ENCODE measurements at places on chromosomes 6 and 20.

- DNase-seq, result peak; percentile 65
- H3K27ac ChIP-seq, result no peak overlapping the region
- H3K4me3 ChIP-seq, result no peak overlapping the region
- peaks cover 8% of the 10 kb centered on the region for H3K4me1 ChIP-seq
- no peaks in the 10 kb centered on the region for H3K27me3 ChIP-seq
- H3K36me3 ChIP-seq, result no peaks in the 10 kb centered on the region
Observed at GRCh38 chr20:20452254-20452676, 84.4 kb downstream of the INSM1 start.

DNA sequence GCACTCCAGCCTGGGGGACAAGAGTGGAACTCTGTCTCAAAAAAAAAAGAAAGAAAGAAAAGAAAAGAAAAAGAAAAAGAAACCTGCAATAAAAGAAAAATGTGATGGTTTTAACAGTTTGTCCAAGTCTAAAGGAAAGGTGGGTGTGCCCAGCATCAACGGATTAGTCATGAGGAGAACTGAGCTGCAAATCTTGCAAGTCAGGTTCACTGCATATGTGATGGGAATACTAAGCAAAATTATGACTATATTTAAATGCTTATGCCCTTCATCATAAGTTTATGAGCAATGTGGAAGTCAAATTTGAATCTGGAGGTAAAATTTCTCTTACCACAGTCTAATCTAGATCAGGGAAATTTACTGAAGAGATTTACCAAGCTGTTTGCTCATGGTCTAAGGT is 13.1 kb upstream of the CDK19 start:
- no peak for DNase-seq
- H3K36me3 ChIP-seq, result no peaks in the 10 kb centered on the region
- no peaks in the 10 kb centered on the region for H3K27me3 ChIP-seq
- H3K4me1 ChIP-seq, result peaks cover 2% of the 10 kb centered on the region
- no peak overlapping the region for H3K27ac ChIP-seq

- H3K4me3 ChIP-seq, result no peak overlapping the region
- H3K36me3 ChIP-seq, result no peaks in the 10 kb centered on the region
- no peak for DNase-seq
Observed at GRCh38 chr6:146908786-146909185, 295.4 kb upstream of the STXBP5 start.

DNA sequence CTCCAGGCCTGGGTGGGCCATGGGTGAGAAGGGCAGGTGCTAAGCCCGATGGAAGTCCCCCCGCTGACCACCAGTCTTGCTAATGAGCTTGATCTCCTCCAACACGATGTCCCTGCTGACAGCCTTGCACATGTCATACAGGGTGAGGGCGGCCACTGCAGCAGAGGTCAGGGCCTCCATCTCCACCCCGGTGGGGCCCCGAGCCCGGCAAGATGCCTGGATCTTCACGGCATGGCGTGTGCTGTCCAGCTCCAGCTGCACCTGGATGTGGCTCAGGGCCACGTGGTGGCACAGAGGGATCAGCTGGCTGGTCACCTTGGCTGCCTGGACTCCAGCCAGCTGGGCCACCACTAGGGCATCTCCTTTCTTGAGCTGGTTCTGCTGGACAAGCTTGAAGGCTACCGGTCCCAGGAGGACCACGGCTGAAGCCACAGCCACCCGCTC is 27.9 kb downstream of the MOCS1 start:
- H3K4me3 ChIP-seq, result no peak overlapping the region
- H3K27me3 ChIP-seq, result no peaks in the 10 kb centered on the region
- H3K27ac ChIP-seq, result no peak overlapping the region
- peaks cover 19% of the 10 kb centered on the region for H3K36me3 ChIP-seq

GRCh38 chr6:118768904-118769325 is 117.5 kb upstream of the CEP85L start:
- peak; percentile 42 for DNase-seq
- H3K4me1 ChIP-seq, result no peaks in the 10 kb centered on the region
- no peaks in the 10 kb centered on the region for H3K27me3 ChIP-seq
- H3K4me3 ChIP-seq, result no peak overlapping the region
- H3K36me3 ChIP-seq, result no peaks in the 10 kb centered on the region
- H3K27ac ChIP-seq, result no peak overlapping the region

GRCh38 chr6:33080127-33081089 is 4.6 kb downstream of the HLA-DPB1 start:
- H3K27ac ChIP-seq, result peak overlapping the region; percentile 82
- peak; percentile 86 for DNase-seq
- peak overlapping the region; percentile 32 for H3K4me3 ChIP-seq
- no peaks in the 10 kb centered on the region for H3K36me3 ChIP-seq
- no peaks in the 10 kb centered on the region for H3K4me1 ChIP-seq

DNA sequence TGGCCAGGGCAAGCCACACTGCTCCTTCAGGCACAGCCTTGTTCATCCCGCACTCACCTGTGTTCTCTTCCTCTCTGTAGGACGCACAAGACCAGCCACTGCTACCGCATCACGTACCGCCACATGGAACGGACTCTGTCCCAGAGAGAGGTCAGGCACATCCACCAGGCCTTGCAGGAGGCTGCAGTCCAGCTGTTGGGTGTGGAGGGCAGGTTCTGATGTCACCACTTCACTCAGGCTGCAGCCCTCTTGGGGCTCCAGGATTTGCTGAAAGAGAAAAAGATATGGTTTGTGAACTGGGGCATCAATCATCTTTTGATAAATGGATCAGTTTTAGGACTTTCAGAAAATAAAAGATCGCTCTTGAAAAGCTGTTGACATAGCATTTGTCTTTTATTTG is 235.5 kb downstream of the NRN1 start:
- no peaks in the 10 kb centered on the region for H3K4me1 ChIP-seq
- peaks cover 5% of the 10 kb centered on the region for H3K36me3 ChIP-seq
- H3K27ac ChIP-seq, result no peak overlapping the region

DNA sequence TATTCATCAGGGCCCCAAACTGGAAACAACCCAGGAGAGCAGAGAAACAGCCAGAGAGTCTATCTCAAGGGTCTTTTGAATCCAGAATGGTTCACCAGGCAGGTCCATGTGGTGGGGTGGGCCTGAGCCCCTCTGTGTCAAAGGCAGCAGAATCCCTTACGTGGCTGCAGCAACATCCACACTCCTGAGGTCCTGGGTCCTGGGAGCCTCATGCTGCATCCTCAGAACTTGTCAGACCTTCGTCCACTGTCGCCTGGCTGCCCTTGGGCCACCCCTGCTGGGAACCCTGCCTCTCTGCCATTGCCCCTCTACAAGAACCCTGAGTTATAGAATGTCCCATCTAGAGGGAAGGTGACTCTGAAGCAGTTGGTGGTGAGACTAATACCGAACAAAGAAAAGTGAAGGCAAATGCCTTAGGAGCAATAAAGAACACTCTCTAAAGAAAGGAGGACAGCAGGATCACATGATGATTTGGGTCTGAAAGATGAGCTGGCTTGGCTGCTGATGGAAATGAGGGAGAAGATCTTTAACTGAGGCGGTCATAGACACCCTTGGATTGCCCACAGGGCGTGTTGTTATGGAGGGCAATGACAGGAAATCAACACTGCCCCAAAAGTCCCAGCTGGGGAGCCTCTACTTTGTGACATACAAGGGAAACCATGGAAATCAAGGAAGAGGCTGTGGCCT is 161.2 kb downstream of the SYNDIG1 start:
- no peaks in the 10 kb centered on the region for H3K4me1 ChIP-seq
- no peak overlapping the region for H3K27ac ChIP-seq
- no peak for DNase-seq
- H3K4me3 ChIP-seq, result no peak overlapping the region
- no peaks in the 10 kb centered on the region for H3K27me3 ChIP-seq

GRCh38 chr6:110674096-110674495 is 141.2 kb downstream of the CDK19 start:
- DNase-seq, result no peak
- no peaks in the 10 kb centered on the region for H3K27me3 ChIP-seq
- no peaks in the 10 kb centered on the region for H3K4me1 ChIP-seq
- H3K36me3 ChIP-seq, result no peaks in the 10 kb centered on the region
- H3K4me3 ChIP-seq, result no peak overlapping the region

- DNase-seq, result no peak
- no peaks in the 10 kb centered on the region for H3K27me3 ChIP-seq
- no peaks in the 10 kb centered on the region for H3K36me3 ChIP-seq
- H3K4me1 ChIP-seq, result peaks cover 8% of the 10 kb centered on the region
Observed at GRCh38 chr6:219019-219570, 73.2 kb upstream of the DUSP22 start.

GRCh38 chr6:25173951-25174474 is 105.2 kb upstream of the CARMIL1 start:
- no peaks in the 10 kb centered on the region for H3K36me3 ChIP-seq
- H3K4me1 ChIP-seq, result peaks cover 3% of the 10 kb centered on the region
- DNase-seq, result peak; percentile 35
- peak overlapping the region; percentile 26 for H3K27ac ChIP-seq

GRCh38 chr6:131946404-131946991 is 4.7 kb downstream of the CCN2 start:
- H3K27ac ChIP-seq, result no peak overlapping the region
- peaks cover 20% of the 10 kb centered on the region for H3K4me1 ChIP-seq
- DNase-seq, result no peak
- H3K36me3 ChIP-seq, result no peaks in the 10 kb centered on the region
- H3K4me3 ChIP-seq, result no peak overlapping the region

GRCh38 chr6:147382945-147383554 is 125.4 kb upstream of the SAMD5 start:
- no peak overlapping the region for H3K27ac ChIP-seq
- H3K36me3 ChIP-seq, result peaks cover 15% of the 10 kb centered on the region
- H3K4me3 ChIP-seq, result no peak overlapping the region

DNA sequence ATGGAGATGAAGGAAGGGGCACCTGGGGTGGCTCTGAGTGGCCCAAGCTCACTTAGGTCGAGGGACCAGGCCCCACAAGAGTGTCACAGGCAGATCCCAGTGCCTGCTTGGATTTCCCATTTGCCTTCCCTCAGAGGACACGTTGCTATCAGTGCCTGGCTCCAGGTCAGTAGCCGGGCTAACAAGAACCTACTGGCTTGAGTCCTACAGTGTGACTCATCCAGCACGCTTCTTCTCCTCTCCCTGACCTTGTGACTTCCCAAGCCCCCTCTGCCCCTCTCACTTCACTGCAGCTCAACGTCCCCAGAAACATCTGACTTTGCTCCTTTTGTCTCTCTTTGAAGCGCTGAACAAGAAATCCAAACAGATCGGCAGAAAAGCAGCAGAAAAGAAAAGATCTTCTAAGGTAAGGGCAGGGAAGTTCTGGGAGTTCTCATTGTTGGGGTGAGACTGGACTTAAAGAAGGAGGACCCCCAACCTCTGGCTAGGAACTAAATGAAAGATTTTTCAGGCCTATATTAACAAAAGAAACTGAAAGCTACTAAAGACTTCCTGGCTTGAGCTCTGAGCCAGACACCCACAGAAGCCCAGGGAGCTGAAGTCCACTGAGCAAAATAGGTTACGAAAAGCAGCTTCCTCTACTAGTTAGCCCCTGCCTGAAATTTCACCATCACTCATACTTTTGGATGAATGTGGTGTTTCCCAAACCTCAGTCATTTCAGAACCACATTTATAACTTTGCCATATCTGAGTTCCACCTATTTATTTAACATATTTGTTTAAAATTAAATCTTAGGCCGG is 21.5 kb downstream of the ASIP start:
- H3K4me3 ChIP-seq, result no peak overlapping the region
- H3K27me3 ChIP-seq, result no peaks in the 10 kb centered on the region
- peak overlapping the region; percentile 63 for H3K27ac ChIP-seq

DNA sequence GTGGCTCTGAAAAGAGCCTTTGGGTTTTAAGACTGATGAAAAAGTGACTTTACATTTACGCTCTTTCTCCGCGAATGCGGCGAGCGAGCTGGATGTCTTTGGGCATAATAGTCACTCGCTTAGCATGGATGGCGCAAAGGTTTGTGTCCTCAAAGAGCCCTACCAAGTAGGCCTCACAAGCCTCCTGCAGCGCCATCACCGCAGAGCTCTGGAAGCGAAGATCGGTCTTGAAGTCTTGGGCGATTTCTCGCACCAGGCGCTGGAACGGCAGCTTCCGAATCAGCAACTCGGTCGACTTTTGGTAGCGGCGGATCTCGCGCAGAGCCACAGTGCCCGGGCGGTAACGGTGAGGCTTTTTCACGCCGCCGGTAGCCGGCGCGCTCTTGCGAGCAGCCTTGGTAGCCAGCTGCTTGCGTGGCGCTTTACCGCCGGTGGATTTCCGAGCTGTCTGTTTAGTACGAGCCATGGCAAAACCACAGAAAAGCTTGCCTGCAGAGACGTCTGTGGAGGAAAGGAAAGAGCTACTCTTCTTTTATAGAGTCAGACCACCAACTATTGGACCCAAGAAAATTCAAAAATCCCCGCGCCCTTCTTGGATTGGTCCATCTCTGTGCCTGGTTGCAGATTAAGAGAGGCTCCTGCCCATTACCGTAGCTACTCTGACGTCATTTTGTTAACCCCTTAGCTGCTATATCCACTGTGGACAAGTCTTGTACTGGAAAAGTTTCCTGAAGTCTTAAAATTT is 55.5 kb upstream of the HFE start:
- no peaks in the 10 kb centered on the region for H3K27me3 ChIP-seq
- H3K36me3 ChIP-seq, result no peaks in the 10 kb centered on the region
- peaks cover 10% of the 10 kb centered on the region for H3K4me1 ChIP-seq
- peak overlapping the region; percentile 36 for H3K4me3 ChIP-seq

DNA sequence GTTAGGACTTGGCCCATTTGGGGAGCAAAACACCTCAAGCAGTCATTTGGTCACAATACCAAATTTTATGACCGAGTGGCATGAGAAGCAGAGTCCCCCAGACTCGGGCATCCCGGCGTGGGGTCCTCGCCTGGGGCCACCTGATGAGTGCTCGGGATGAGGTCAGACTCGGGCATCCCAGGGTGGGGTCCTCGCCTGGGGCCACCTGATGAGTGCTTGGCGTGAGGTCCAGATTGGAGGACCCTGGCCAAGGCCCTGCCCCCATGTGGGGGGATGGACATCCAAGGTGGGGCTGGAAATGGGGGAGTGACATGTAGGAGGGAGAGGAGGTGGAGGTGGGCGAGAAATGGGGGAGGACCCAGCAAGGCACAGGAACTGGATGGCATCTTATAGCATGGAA is 56.1 kb upstream of the CST7 start:
- no peaks in the 10 kb centered on the region for H3K27me3 ChIP-seq
- no peaks in the 10 kb centered on the region for H3K36me3 ChIP-seq
- H3K27ac ChIP-seq, result no peak overlapping the region
- no peaks in the 10 kb centered on the region for H3K4me1 ChIP-seq
- no peak overlapping the region for H3K4me3 ChIP-seq

Measured in lung (tissue), 17 donors.